ENCODE measurements at places on chromosomes 11 and 22.

- DNase-seq: no peak
Measured at GRCh38 chr22:29949872-29950271, 66.9 kb downstream of the MTMR3 start.

GRCh38 chr11:77400271-77400670 lies 73.6 kb downstream of the PAK1 start:
- DNase-seq: no peak

GRCh38 chr11:98625526-98625925 lies 395.2 kb upstream of the CNTN5 start:
- DNase-seq: no peak

DNA sequence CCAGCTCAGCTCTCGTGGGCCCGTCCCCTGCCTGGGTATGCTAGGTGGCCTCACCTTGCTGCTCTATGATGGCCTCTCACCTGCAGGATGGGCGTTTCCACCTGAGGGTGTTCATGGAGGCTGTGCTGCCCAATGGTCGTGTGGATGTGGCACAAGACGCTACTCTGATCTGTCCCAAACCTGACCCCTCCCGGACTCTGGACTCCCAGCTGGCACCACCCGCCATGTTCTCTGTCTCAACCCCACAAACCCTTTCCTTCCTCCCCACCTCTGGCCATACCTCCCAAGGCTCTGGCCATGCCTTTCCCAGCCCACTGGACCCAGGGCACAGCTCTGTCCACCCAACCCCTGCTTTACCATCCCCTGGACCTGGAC lies 2.1 kb downstream of the ZP1 start:
- DNase-seq: no peak

DNA sequence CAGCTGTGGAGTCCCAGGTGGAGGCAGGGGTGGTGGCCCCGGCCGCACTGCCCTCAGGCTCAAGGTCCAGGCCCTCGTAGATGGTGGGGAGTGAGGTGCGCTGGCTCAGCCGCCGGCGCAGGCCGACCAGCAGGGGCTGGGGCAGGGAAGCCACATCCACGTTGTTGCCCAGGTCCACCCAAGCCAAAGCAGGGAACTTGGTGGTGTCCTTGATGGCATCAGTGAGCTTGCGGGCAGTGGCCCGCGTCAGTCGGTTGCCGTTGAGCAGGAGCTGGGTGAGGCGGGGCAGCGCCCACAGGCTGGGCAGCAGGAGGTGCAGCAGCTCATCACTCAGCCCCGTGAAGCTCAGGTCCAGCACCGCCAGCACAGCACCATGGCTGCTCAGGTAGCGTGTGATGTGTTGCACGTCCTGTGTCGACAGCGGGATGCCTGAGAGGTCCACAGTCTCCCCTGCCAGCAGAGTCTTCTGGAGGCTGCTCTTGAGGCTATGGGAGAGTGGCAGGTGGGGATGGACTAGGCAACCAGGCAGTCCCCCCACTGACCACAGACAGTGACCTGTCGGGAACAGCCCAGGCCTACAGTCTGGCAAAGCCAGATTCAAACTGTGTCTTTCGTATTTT lies 6.8 kb downstream of the LRRC75B start:
- DNase-seq: no peak

DNA sequence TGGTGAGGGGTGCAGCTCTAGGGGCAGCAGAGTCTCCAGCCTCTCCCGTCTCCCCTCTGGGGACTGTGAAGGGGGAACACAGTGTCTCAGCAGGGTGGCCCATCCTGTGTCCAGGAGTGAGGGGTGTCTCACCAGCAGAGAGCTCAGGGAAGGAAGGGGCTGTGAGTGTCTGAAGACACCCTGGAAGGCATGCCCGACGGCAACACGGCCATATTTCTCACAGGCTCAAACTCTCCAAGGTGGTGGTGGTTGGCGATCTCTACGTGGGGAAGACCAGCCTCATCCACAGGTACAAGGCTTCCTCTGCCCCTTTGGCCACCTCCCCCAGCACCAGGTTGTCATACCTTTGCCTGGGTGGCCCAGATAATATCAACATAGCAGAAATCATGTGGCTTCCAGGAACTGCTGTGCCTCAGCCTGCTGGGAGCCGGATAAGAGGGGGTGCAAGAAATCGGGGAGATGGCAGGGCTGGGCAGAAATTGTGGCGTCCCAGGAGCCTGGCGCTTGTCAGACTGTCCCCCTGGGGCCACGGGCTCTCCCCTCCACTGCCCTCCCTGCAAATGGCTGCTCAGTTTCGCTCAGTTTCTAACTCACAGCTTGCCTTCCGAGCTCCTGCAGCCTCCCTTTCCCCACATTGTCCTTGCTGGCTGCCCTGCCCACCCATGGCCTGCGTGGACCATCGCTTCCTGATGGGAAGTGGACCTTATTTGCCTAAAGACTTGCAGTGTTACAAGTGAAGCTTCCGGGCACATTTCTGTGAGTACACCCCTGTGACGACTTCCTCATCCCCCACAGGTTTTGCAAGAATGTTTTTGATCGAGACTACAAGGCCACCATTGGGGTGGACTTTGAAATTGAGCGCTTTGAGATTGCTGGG lies 7.2 kb downstream of the RAB36 start:
- no peak for DNase-seq

GRCh38 chr11:126585388-126585773 lies 229.9 kb downstream of the ST3GAL4 start:
- no peak for DNase-seq

DNA sequence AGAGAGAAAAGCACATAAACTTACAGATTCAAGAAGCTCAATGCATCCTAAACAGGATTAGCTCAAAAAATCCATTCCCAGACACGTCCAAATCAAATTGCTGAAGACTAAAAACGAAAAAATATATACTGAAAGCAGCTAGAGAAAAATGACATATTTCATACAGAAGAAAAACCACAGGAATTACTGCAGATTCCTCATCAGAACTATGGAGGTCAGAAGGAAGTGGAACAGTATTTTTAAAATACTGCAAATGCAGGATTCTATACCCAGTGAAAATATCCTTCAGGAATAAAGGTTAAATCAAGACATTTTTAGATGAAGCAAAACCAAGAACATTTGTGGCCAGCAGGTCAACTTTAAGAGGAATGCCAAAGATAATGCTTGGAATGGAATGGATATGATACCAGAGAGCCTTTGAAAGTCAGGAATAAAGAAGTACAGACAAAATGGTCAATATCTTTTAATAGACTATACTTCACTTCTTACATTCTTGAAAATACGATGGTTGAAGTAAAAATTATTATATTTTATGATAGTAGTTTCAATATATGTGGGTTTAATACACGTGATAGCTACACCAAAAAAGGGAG lies 352.9 kb downstream of the CTTN start:
- no peak for DNase-seq

- DNase-seq: no peak
Measured at GRCh38 chr11:17350455-17351171, 987 bp upstream of the NCR3LG1 start.

DNA sequence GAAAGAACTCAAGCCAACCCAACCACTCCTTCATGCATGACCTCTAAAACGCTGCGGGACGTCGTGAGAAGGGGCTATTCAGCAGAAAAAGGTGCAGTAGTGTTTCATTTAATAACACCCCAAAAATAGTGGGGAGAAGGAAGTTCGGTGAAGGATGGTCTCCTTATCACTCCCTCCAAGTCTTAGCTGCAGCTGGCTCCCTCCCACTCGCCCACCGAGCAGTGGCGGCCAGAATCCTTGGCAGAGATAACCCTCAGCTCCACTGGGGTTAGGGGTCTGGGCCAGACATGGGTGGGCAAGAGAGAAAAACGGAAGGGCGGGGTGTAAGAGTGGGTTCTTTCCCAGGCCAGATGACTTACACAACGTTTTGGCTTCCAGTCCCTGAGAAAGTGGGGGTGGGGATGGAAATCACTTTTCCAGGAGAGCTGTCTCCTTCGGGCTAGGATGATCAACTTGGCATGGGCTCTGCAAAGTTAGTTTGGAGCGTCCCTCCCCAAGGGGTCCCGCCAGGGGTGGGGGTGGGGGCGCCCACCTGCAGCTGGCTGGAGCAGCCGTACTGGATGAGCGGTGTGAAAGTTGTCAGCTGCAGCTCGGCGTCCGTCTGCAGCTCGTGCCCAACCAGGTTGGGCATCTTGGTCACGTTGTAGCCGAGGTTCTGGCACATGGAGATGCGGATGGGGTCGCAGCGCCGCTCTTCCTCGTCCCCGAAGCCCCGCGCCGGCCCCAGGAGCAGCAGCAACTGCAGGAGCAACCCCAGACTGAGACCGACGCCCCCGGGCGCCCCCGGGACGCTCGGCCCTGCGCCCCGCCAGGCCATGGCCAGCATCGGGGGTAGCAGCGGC lies 705 bp downstream of the FZD4 start:
- peak; percentile 36 for DNase-seq

GRCh38 chr22:44309137-44309536 lies 3.6 kb downstream of the SHISAL1 start:
- peak; percentile 89 for DNase-seq

DNA sequence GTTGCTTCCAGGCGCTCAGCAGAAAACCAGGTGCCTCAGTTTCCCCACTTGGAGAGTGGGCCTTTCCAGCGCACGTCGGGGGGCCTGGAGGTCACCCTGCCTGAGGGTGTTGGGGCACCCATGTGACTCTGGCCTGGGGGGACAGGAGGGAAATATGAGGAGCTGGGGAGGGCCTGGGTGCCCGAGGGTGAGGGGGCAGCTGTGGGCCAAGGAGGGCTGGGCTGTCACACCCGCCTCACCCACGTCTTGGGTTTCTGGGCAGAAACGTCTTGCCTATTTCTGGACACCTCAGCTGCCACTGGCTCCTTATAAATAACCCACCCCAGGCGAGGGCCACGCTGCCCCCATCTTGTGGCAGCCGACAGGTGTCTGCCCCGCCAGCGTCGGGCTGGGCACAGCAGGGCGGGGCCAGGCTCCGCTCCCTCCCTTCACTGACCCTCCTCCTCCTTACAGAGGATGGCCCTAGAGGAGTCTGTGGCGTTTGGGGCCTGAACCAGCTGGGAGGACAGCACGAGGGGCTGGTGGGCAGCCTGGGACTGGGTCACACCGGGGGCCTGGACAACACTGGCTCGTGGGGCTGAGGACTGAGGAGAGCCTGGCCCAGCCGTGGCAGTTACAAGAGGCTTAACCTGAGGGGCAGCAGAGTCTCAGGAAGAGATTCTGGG lies 1.5 kb downstream of the TNNT3 start:
- DNase-seq: no peak

DNA sequence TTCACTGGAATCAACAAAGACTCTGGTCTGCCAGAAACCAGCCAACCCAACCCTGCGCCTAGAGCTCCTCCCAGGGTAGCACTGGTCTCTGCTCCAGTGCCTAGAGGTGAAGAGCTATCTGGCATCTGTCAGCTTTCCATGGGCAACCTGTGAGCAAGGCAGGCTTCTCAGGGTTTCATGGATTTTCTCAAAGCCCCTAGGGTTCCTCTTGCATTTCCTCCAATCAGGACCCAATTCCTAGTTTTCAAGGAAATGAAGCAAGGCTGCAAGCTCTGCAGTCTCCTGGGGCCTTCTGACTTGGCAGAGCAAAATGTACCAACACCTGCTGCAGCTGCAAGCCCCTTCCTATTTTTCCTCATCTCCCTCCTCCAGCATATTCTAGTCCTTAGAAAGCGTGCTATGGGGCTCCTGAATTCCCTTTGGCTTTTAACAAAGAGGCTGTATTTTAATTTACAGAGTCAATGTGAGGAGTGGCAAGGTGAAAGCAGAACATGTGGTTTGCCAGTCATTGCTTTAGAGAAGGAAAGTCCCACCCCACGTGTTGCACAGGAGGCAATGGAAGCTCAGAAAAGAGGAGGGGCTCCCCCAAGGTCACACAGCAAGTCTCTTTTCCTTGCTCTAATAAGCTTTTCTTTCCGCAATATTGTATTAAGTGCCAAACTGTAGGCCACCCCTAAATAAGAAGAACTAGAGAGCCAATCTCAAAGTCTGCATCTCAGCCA lies 33.0 kb upstream of the RIC3 start:
- DNase-seq: no peak

- DNase-seq: peak; percentile 23
Measured at GRCh38 chr22:43308060-43308830, 34.9 kb downstream of the SCUBE1 start.

DNA sequence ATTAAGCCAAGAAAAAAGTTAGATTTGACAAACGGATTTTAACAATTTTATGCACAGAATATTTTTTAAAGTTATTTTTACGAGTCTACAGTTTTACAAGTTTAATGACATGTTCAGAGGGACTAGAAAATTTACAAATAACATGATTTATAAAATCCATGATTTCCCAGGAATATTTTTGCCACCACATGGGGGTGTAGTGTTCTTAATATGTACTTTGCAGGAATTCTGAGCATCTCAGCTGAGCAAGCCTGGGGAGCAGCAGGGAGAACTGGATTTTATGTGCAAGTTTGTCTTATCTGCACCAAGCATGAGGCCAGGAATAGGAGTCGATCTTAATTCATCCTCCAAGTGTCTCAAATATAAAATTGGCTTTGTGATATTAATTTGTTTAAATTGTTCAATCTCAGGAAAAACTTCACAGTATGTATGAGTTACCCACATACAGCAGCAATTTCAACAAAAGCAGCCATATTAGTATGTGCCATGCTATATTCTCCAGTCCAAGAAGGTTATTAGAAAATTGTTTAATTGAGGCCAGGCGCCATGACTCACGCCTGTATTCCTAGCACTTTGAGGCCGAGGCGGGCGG lies 826.3 kb downstream of the DLG2 start:
- peak; percentile 2 for DNase-seq

GRCh38 chr11:111091321-111091938 lies 154.1 kb upstream of the POU2AF2 start:
- DNase-seq: no peak

DNA sequence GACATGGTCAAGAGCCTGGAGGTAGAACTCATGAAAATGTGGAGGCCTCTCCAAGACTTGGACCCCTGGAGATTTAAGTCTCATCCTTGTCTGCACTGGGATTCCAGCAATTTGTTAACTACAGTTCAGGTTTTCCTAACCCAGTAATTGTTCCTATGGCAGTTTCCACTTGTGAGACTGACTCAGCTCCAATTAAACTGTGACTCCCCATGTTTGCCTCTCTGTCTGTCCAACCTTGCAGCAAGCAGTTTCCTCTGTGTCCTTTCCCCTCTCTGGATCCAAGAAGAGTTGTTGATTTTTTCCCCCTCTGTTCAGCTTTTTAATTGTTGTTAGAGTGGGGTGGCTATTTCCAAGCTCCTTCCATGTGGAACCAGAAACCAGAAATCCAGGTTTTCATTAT lies 16.2 kb upstream of the ARHGAP20 start:
- no peak for DNase-seq

DNA sequence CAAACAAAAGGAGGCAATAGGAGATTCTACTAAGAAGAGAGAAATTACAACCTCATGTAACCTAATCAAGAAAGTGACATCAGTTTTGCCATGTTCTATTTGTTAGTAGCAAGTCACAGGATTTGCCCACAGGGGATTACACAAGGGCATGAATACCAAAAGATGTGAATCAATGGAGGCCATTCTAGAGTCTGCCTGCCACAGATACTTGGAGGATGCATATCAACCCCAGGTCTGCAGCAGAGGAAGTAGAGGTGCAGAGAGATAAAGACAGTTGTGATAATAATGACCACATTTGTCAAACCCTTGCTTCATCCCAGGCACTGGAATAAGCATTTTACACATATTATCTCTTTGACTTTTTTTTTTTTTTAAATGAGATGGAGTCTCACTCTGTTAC lies 2.4 kb upstream of the ASCC2 start:
- DNase-seq: peak; percentile 68

GRCh38 chr11:1165256-1166041 lies 7.7 kb downstream of the MUC5AC start:
- DNase-seq: no peak
